ENCODE measurements at places on chromosomes 5 and 9. TPM values are rescaled to one million over a fixed set of nuclear protein-coding genes. Genes with fewer than 3 reads are reported as not detected.
A peak's percentile ranks its signal among the peaks of the same experiment; 100 is the strongest.

GRCh38 chr5:133365738-133366137 is 246.6 kb downstream of the FSTL4 start:
- DNase-seq: no peak

GRCh38 chr5:159965031-159965837 is 43.7 kb upstream of the TTC1 start:
- no peak for DNase-seq

GRCh38 chr9:97983589-97984187 is 547 bp downstream of the ANP32B start:
- DNase-seq: peak; percentile 79

GRCh38 chr5:5421149-5421960 is 1.1 kb upstream of the ICE1 start:
- peak; percentile 22 for DNase-seq

DNA sequence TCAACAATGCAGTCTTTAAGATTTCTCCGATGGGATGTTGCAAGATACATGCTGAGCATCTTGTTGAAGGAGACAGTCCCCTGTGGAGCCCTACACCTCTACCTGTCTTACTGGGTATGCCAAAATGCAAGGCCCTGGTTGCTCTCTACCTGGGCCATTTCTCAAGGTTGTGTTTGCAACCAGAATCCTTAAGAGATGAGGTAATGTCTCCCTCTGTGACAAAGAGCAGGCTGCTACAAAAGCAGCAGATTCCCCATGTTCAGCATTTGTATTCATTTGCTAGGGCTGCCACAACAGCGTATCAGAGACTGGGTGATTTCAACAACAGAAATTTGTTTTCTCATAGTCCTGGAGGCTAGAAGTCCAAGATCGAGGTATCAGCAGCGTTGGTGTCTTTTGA is 138.4 kb upstream of the RPS23 start:
- no peak for DNase-seq

GRCh38 chr5:173644673-173645436 is 28.4 kb upstream of the BOD1 start:
- no peak for DNase-seq

GRCh38 chr5:18970000-18970399 is 1018.0 kb downstream of the CDH18 start:
- no peak for DNase-seq

GRCh38 chr9:137007816-137008270 is 11.5 kb upstream of the CLIC3 start:
- DNase-seq: no peak

Gene WDR38
- not detected for total RNA-seq

Gene TENT4A
- 28.4 TPM for total RNA-seq

Gene HINT2
- total RNA-seq: 71.7 TPM

Gene TXNDC8
- total RNA-seq: not detected
